Urothelium cell line (cell line): ENCODE measurements at places on chromosomes 12 and 14.
A peak's percentile ranks its signal among the peaks of the same experiment; 100 is the strongest.

DNA sequence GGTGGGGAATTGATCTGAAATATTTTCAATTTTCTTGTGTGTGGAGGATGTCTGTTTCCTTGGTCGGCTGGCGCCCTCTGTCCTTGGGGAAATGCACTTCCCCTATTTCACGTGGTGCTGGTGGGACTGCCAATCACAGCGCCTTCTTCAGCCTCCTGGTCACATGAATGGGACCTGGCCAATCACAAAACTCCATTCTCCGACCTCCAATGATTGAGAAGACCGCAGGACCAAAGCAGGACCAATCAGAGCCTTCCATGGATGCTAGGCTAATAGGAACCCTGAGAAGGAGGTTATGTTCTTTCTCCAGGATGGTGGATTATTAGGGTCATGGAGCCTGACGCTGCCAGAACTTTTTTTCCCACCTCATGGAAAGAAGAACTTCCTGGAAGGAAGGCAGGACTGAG lies 188.7 kb downstream of the TTC8 start:
- DNase-seq, result peak; percentile 61

- DNase-seq, result no peak
These were observed 10.8 kb upstream of the DUSP6 start for GRCh38 chr12:89363084-89363483.

DNA sequence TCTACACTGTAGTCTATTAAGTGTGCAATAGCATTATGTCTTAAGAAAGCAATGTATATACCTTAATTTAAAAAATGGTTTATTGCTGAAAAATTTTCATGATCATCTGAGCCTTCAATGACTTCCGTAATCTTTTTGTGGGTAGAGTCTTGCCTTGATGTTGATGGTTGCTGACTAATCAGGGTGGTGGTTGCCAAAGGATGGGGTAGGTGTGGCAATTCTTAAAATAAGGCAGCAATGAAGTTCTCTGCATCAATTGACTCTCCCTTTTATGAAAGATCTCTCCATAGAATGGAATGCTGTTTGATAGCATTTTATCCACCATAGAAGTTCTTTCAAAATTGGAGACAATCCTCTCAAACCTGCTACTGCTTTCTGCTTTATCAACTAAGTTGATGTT lies 41.1 kb downstream of the BBS10 start:
- DNase-seq, result no peak

- no peak for DNase-seq
These were observed 121.5 kb downstream of the RBM19 start for GRCh38 chr12:113844495-113845210.

DNA sequence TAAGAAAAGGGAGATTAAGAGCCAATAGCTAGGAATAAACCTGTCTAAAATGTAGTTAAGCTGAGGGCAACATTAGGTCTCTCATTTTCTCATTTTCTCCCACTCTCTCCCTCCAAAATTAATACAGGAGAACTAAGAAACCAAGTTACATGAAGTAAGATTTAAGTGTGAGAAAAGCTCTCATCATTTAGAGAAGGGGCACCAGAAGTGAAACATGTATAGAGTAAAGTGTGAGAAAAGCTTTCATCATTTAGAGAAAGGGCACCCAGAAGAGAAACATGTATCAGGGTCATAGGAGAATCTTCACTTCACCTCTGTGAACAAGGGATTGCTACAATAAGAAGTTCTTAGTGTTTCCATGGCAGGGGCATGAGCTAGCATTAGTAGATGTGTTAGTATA lies 132.4 kb upstream of the CNTN1 start:
- no peak for DNase-seq

DNA sequence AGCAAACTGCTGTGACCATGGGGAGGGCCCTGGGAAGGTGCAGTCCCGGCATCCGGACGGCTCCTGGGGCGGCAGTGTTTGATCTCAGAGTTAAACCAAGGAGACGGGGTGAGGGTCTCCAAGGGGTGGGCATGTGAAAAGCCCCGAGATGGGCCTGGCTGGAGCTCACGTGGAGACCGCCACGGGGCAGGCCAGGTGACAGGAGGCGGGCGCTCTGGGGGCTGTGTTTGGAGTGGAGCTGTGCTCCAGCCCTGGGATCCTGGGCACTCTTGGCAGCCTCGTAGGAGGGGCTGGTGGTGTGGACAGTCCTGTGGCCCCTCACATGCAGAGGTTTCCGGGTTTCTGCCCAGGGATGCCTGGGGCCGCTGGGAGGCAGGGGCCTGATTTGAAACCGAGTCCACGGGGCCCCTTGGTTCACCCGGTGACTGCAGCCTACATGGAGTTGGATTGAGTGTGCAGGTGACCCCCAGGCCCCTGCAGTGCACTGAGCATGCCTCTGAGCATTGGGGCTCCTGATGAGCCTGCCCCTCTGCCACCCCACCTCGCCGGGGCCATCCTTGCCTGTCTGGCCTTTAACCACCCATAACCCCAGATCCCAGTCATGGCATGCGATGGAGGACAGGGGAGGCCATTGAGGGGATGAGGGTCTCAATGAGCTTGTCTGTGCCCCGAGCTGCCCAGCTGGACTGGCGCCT lies 8.4 kb downstream of the KIF26A start:
- DNase-seq, result no peak

- DNase-seq, result no peak
These were observed 88.6 kb downstream of the PAX9 start for GRCh38 chr14:36750244-36750643.

DNA sequence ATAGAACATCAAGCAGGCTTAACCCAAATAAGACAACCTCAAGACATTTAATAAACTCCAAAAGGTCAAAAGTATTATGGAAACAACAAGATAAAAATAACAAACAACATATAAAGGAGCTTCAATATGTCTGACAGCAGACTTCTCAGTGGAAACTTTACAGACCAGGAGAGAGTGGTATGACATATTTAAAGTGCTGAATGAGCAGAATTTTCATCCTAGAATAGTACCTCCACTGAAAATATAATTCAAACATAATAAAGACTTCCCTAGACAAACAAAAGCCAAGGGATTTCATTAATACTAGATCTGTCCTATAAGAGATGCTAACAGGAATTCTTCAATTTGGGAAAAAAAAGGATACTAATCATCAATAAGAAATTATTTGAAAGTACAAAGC lies 1005.0 kb downstream of the TMTC2 start:
- no peak for DNase-seq

DNA sequence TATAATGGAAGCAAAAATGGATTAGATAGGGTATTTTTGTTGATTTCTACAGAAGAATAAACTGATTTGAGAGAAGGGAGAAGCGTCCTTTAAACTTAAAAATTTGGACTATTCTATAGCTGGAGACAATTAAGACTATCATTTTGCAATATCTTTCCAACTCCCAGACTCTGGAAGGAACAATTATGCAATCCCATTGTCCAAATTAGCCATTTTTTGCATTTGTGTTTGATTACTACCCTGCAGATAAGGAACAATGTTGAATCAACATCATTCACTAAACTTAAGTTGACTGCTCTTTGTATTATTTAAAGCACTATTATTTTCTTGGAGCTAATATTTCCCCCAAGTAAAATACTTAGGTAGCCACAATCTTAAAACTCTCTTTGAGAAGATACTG lies 34.8 kb upstream of the SELPLG start:
- no peak for DNase-seq

- no peak for DNase-seq
These were observed 3.6 kb downstream of the SPRING1 start for GRCh38 chr12:116734156-116734768.

DNA sequence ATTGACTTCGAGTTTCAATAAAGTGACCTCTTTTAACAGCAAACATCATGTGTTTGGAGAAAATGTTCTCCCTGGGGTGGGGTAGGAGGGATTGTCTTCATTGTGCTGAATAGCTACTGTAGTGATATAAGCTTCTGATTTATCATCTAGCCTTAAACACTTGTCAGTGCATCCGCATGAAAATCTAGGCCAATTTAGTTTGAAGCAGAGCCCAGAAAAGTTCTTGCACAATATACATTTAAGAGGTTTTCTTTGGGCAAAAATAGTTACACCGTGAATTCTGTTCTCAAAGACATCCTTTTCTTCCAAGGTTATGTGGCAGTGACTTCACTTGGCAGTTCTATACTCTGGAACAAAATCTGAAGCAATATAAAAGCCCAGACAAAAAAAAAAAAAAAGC lies 136.0 kb upstream of the IFNG-AS1 start:
- DNase-seq, result no peak

GRCh38 chr14:42110167-42110566 lies 503.5 kb downstream of the LRFN5 start:
- no peak for DNase-seq

DNA sequence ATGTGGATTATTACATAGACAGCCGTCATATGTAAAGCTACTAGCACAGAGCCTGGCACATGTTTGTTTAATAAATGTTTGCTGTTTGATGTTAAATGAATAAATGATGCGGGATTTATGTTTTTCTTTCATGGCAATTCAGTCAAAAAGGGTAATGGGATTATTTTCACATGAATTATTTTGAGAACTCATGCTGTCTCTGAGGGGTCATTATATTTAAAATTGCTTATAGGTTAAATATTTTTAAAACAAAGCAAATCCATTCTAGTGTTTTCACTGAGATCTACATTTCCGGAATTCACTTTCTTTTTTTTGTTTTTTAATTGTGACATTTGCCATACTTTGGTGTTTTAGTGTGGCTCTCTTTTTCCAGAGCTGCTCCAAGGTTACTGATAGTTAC lies 5.3 kb downstream of the RAB21 start:
- DNase-seq, result no peak

GRCh38 chr14:70789361-70789760 lies 20.0 kb downstream of the MAP3K9 start:
- no peak for DNase-seq

GRCh38 chr12:52655251-52655650 lies 3.2 kb upstream of the KRT2 start:
- DNase-seq, result peak; percentile 14

DNA sequence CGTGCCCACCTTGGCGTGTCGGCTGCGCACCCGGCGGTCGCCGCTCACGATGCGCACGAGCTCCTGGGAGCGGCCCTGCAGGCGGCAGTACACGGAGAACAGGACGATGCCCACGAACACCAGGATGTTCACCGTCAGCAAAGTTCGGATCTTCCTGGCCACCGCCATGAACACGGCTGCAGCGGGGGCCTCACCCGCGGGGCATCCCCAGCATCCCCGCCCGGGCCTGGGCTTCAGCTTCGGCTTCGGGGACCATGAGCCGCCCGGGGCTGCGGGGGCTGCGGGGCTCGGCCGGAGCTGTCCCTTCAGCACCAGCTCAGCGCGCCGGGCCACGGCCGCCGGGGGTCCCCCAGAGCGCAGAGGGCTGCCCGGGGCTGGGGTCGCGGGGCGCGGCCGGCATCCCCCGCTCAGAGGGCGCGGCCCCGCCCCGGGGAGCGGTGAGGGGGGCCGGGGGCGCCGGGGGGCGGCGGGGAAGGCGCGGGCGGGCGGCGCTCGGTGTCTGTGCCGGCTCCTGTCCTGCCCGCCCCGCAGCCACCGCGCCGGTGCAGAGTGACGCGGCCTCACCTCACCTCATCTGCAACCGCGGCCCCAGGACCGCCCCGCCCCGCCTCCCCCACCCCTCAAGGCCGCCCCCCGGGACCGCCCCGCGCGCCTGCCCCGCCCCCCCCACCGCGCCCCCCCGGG lies at the start of gene GALNT9:
Gene GALNT9 (minus strand): TSS at position 554 of the 684 bp plus-strand sequence. CDS start 386 bp downstream, at position 168.
- peak; percentile 58 for DNase-seq

DNA sequence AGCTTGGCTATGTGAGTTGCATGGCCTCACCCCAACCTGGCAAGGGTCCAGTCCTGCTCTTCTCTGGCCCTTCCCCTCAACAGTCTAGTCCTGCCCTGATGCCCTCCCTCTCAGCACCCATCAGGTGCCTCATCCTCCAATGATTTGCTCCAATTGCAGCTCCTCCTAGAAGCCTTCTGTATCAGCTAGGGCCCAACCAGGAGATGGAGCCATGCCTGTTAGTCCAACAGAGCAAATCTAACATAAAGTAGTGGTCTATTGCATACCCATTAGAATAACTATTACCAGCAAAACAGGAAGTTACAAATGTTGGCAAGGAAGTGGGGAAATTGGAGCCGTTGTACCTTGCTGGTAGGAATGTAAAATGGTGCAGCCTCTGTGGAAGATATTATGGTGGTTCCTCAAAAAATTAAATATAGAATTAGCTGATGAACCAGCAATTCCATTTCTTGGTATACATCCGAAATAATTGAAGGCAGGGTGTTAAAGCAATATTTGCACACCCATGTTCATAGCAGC lies 163.5 kb downstream of the VRK1 start:
- DNase-seq, result no peak

- no peak for DNase-seq
These were observed 33.6 kb upstream of the HIF1A start for GRCh38 chr14:61661471-61662400.

DNA sequence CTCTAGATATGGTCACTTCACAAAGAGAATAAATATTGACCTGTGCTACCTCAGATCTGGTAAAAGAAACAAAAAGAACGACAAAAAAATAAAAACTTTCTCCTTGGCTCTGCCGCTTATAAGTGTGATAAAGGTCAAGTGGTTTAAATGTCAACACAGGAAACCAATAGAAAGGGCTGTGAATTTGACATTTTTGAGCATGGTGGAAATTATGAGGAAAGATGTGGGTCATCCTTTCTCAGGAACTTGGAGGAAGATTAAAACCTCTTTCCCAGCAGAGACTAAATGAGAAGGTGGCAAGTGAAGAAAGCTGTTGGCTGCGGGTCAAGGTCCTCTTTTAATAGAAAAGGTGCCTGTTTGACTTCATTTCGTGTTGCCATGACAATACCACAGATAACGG lies 28.2 kb downstream of the TESPA1 start:
- DNase-seq, result no peak

- DNase-seq, result no peak
These were observed 53.3 kb downstream of the CHGA start for GRCh38 chr14:92976268-92976667.

GRCh38 chr14:89394972-89395371 lies 22.1 kb downstream of the FOXN3 start:
- no peak for DNase-seq

DNA sequence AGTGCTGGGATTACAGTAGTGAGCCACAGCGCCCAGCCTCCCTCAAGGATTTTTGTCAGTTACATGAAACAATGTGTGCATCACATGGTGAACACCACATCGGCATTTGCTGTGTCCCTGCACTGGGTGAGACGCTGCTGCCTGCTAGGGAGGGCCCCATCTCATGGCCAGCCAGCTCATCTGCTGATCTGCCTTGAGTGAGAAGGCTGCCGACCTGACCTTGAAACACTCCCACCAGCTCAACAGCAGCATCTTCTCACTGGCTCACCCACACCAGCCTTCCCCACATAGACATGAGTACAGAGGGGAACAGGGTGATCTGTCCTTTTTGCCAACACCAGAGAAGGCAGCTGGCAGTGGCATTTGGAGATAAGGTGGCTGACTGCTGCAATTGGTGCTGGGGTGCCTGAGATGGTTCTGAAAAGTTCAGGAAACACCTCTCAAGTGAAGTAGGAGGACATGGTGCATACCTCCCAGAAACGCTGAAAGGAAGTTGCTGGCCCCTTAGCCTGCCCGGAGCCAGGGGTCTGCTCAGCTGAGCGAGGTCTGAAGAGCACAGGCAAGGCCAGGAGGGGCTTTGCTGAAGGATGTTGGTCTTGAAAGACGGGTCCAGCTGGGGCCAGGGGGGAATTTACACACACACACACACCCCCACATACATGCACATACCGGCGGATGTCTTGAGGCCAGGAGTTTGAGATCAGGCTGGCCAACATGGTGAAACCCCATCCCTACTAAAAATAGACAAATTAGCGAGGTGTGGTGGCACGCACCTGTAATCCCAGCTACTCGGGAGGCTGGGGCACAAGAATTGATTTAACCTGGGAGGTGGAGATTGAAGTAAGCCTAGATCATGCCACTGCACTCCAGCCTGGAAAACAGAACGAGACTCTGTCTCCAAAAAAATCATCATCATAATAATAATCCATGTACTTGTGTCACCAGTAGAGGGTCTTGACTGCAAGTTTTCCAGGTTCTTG lies 14.3 kb upstream of the PPP1R13B start:
- no peak for DNase-seq

- DNase-seq, result peak; percentile 85
These were observed 48.1 kb upstream of the BICDL1 start for GRCh38 chr12:119940897-119941296.
